Activated CD8-positive, alpha-beta T cell treated with anti-CD3 and anti-CD28 coated beads, Interleukin-2, amount 10 ng/mL, durations not matched to agents 7 days and 5 days (primary cell): ENCODE measurements at places on chromosomes 5 and 9. TPM values are rescaled to one million over a fixed set of nuclear protein-coding genes. Genes with fewer than 3 reads are reported as not detected.

DNA sequence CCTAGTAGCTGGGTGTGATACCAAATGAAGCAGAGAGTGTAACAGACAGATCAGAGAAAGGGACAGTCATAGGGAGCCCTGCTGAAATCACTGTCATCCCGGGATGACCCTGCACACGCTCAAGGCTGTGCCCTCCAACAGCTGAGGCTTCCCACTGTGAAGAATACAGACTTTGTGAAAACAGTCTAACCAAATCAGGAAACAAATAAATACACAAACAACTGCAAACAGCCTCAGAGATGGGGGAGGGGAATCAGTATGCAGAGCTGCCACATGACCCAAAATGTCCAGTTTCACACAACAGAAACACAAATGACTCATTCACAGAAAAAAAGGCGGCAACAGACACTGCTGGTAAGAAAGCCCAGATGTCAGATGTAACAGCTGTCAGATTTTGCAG, 101.9 kb downstream of the ADAMTS2 start:
- DNase-seq, result no peak
- H3K4me3 ChIP-seq, result no peak overlapping the region
- H3K36me3 ChIP-seq, result no peaks in the 10 kb centered on the region
- peaks cover 7% of the 10 kb centered on the region for H3K27me3 ChIP-seq
- no peak overlapping the region for H3K27ac ChIP-seq

DNA sequence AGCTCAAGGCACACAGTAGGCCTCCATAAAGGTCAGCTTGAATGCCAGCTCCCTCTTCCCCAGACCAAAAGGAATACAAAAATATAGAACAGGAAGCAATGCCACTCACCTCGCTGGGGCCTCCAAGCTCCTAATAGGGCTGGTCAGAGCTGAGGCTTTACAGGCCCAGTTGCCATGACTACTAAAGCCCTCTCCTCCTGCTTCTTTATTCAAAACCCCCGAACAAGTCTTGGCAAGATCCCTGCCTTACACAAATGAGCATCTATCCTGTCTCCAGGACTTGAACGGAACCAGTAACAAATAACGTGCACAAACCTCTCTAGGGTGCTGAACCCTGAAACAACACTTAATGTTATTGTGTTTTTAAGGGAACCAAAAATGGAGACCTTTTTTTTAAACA, 136.3 kb downstream of the SIL1 start:
- H3K36me3 ChIP-seq, result no peaks in the 10 kb centered on the region
- no peaks in the 10 kb centered on the region for H3K27me3 ChIP-seq
- no peaks in the 10 kb centered on the region for H3K4me1 ChIP-seq

DNA sequence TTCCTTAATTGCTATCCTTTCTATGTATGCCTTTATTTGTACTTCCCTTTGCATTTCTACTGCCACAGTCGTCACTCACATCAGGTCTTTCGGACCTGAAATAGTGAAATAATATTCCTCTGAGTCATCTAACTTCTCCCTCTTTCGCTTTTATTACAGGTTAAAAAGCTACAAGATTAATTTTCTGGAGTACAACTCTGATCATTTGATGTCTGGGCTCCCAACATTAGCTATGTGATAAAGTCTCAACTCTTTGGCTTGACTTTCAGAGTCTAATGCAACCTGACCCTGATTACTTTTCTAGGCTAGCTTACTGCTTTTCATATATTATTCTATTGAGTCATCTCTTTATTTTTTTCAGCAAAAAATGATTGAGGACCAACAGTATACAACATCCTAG, 638.8 kb upstream of the WWC1 start:
- no peaks in the 10 kb centered on the region for H3K36me3 ChIP-seq
- no peak for DNase-seq
- no peak overlapping the region for H3K4me3 ChIP-seq

DNA sequence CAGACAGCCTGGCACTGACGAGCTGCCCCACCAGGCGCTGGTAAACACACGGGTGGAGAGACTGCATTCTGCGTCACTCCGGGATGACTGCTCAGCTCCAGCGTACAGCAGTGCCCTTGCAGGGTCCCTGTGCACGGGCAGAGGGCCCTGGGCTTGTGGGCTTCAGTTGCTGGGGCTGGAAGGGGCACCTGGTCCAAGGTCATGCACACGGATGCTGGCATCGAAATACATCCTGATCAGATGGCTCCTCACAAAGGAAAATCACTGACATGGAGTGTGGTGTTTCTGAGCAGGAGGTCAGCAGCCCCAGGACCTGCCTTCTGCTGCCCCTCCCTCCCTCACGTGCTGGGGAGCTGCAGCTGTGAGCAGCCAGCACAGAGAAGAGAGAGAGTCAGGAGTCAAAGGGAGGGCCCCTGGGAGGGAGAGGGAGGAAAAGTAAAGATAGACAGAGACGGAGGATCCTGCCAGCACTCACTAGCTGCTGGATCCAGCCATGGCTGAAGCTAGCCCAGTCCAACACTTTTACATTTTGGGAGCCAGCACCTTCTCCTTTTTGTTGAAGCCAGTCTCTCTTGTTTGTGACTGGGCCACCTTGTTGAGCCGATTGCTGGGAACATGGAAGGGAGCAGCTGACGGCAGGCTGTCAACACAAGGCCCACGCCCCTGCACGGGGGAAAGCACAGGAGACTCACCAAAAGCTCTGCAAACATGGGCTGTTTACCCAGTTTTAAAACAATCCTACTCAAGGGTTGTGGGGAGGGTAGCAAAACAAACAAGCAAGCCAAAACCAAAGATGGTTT, 166.5 kb upstream of the PHYKPL start:
- DNase-seq, result no peak
- no peaks in the 10 kb centered on the region for H3K27me3 ChIP-seq

- no peak overlapping the region for H3K4me3 ChIP-seq
- H3K4me1 ChIP-seq, result no peaks in the 10 kb centered on the region
- no peaks in the 10 kb centered on the region for H3K36me3 ChIP-seq
- no peak overlapping the region for H3K27ac ChIP-seq
- no peaks in the 10 kb centered on the region for H3K27me3 ChIP-seq
- no peak for DNase-seq
Observed at GRCh38 chr9:116279230-116279629, 125.6 kb downstream of the PAPPA start.

DNA sequence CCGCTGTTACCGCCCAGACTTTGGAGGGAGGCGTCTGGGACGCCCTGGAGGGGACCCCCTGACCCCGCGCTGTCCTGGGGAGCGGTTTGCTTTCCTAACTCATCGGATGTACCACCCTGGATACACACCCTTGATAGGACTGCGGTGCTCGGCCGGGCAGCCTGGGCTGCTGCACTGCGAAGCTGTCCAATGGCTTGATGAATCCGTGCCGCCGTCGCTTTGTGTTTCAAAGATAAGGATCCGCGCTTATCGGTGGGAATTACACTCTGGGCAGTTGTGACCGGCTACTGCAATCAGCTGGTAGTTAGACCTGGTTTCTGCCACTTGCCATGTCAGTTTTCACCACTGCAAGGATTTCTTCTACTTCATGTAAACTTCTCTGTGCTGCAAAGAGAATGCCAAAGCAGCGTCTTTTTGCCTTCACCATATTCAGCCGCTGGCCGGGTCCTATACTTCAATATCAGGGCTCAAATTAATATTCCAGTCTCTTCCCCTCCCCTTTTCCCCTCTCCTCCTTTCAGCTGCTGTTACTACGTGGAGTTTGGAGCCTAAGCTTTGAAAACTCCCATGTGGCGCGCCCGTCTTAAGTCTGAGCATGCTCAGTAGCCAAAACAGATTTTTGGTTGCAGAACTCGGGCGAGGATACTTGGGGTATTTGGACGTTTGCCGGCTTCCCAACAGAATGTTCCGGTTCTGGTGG, 727 bp downstream of the SMAD5 start:
- H3K4me1 ChIP-seq, result peaks cover 25% of the 10 kb centered on the region
- DNase-seq, result peak; percentile 37
- peaks cover 17% of the 10 kb centered on the region for H3K27me3 ChIP-seq
- H3K27ac ChIP-seq, result peak overlapping the region; percentile 79

GRCh38 chr5:136000932-136001331, 27.9 kb upstream of the TGFBI start:
- no peaks in the 10 kb centered on the region for H3K27me3 ChIP-seq
- H3K27ac ChIP-seq, result no peak overlapping the region
- H3K4me3 ChIP-seq, result no peak overlapping the region
- no peaks in the 10 kb centered on the region for H3K4me1 ChIP-seq

- no peak overlapping the region for H3K27ac ChIP-seq
- peak; percentile 57 for DNase-seq
- no peaks in the 10 kb centered on the region for H3K27me3 ChIP-seq
- H3K4me1 ChIP-seq, result peaks cover 1% of the 10 kb centered on the region
- H3K4me3 ChIP-seq, result no peak overlapping the region
Observed at GRCh38 chr9:21317956-21318923, 13.1 kb upstream of the IFNA5 start.

- H3K27me3 ChIP-seq, result no peaks in the 10 kb centered on the region
- H3K4me1 ChIP-seq, result no peaks in the 10 kb centered on the region
- H3K36me3 ChIP-seq, result no peaks in the 10 kb centered on the region
- DNase-seq, result no peak
- no peak overlapping the region for H3K4me3 ChIP-seq
Observed at GRCh38 chr9:80020056-80020455, 448.3 kb downstream of the TLE4 start.

Gene TAF11L5
- not detected for total RNA-seq

Gene CCNJL
- 0.23 TPM for total RNA-seq

Gene IFNK
- total RNA-seq, result not detected
